Brain (organoid and tissue), 16 donors: ENCODE measurements at places on chromosomes 6 and 20. TPM values are rescaled to one million over a fixed set of nuclear protein-coding genes. Genes with fewer than 3 reads are reported as not detected.

The CD109 gene
- 0.97 TPM for polyA plus RNA-seq

The CPXM1 gene
- polyA plus RNA-seq: 12.3 TPM

The ELOVL2 gene
- 25.3 TPM for polyA plus RNA-seq

The ADGRB3 gene
- polyA plus RNA-seq: 6.2 TPM

The CAGE1 gene
- not detected for polyA plus RNA-seq

The C6orf15 gene
- polyA plus RNA-seq: not detected

The TRIM10 gene
- polyA plus RNA-seq: not detected

The MATN4 gene
- 0.20 TPM for polyA plus RNA-seq

The PLEKHG1 gene
- 3.6 TPM for polyA plus RNA-seq

The BPIFB3 gene
- not detected for polyA plus RNA-seq

DNA sequence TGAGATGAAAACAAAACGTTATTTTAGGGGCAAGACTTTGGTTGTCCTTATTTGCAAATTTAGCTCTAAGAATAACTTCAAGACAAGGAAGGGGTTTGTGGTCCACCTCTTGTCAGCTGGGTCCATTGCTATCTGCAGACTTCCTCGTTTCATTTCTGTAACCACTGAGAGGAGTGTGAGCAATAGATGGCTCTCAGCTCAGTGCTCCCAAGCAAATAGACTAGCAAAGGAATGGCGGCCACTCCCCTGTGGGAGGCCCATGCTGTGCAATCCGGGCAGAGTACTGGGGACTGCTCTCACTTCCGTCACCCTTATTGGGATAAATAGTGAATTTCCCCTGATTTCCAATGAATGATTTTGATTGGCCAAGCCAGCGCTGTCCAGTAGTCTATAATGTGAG is 176.6 kb downstream of the ZDHHC14 start:
- DNase-seq: no peak

GRCh38 chr6:53984581-53984980 is 126.7 kb upstream of the MLIP start:
- no peak for DNase-seq

GRCh38 chr6:9984607-9985006 is 430.3 kb downstream of the TFAP2A start:
- DNase-seq: no peak

DNA sequence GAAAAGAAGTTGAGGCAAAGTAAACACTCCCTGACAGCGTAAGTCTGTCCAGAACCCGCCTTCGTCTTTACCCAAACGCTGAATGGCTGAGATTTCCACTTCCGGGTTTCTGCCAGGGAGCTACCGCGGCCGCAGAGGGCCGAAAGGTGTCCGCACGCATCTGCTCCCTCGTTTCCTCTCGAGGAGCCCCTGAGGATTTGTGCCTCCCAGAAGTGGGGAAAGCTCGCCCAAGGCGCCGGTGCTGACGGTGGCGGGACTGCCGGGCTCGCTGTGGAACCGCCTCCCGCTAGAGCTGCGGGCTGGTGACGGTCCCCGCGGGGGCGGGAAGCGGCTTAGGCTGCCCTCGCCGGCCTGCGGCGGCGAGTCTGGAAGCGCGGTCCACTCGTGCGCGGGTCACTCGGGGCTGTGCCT is 1760.2 kb upstream of the DEFB115 start:
- no peak for DNase-seq

GRCh38 chr6:111192911-111193555 is 105.7 kb downstream of the SLC16A10 start:
- DNase-seq: no peak

DNA sequence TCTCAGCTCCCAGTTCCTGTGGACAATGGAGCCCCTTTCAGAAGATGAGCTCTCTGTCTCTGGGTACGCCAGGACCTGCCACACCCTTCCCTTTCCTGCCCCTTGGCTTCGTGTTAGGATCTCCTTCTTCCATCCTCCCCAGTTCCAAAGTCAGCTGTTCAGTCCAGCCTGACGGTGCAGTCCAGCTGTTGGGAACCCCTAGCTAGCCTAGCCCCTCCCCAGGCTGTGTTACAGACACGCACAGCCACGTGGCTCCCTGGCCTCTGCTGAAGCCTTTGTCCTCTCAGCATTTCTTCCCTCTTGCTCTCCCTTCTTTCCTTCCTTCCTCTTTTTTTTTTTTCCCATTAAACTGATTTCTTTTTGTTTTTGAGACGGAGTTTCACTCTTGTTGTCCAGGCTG is 12.4 kb upstream of the TFAP2C start:
- no peak for DNase-seq

- DNase-seq: no peak
Observed at GRCh38 chr6:97411610-97412009, 128.6 kb upstream of the MMS22L start.

- DNase-seq: no peak
Observed at GRCh38 chr6:89758830-89759229, 60.8 kb downstream of the MDN1 start.

DNA sequence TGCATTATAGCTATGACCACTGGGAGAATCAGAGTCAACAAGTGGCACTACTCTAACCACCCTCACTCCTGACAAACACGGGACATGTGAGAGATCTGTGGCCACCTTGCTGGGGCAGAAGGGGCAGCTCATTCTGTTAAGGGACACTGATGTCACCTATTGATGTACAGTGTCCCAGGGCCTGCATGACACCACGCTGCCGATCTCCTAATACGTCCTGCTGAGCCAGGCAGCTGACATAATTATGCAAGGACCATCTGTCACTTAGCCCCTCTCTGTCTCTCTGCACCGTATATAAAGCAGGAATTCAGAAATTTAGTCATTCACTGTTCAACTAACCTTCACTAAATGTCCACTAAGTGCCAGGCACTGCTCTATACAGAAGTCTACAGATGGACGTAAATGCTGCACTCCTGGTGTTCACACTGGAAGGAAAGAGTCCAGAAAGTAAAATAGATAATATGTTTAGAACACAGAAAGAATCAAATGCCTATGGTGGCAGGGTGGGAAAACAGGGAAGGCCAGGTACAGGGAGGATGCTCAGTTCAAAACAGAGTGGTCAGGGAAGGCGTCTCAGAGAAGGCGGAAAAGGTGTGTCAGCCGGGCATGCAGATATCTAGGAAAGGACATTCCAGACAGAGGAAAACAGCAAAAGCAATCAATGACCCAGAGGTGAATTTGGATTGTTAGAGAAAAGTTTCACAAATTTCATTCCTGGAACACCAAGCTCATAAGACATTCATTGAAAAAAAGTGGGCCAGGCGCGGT is 173.8 kb downstream of the ZNF217 start:
- DNase-seq: no peak

GRCh38 chr20:62197801-62198200 is 15.0 kb downstream of the MTG2 start:
- DNase-seq: no peak

DNA sequence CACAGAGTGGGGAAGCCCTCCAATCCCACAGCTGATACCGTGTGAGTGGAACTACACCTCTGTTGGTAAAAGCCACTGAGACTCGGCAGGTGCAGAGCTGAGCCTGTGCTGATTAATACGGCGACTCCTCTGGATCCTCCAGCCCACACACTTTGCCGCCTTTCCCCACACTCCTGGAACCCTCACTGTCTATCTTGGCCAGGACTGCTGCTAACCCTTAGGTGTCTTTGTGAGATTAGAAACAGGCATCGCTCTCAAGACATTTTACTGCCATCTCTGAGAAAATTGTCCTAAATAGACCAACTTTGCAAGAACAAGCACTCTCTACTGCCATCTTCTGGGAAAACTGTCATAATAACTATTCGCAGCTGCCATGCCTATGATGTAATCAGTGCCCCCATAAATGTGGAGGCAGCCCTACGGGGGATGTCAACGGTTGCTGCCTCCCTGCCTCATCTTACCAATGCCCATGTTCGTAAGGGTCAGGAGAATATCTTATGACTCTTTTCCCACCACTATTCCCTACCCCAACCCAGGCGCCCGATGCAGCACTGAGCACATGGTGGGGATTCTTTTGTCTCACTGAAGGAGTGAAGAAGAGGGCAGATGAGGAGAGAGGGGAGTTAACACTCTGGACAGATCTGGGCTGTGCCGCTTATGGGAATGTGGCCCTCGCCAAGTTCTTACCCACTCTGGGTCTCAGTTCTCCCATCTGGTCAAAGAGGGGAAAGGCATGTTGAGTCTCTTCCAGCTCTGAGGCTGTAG is 26.1 kb upstream of the KCNB1 start:
- DNase-seq: peak; percentile 91

DNA sequence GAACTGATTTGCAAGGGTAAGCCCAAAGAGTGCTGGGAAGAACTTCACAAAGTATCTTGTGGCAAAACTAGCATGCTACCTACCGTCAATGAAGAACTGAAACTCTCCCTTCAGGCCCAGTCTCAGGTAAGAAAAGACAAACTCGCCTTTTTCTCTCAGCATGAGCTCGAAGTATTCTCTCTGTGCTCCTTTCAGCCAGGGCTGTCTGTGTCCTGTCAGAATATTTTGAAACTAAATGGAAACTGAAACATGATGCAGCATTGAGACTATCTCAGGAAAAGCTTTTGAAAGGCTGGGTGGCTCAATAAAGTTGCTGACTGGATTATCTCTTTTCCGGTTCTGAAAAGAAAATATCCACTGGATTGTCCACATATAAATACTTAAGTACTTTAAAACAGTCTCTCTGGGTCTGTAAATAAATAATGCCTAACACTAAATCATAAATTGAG is 696 bp downstream of the CALHM5 start:
- DNase-seq: no peak

DNA sequence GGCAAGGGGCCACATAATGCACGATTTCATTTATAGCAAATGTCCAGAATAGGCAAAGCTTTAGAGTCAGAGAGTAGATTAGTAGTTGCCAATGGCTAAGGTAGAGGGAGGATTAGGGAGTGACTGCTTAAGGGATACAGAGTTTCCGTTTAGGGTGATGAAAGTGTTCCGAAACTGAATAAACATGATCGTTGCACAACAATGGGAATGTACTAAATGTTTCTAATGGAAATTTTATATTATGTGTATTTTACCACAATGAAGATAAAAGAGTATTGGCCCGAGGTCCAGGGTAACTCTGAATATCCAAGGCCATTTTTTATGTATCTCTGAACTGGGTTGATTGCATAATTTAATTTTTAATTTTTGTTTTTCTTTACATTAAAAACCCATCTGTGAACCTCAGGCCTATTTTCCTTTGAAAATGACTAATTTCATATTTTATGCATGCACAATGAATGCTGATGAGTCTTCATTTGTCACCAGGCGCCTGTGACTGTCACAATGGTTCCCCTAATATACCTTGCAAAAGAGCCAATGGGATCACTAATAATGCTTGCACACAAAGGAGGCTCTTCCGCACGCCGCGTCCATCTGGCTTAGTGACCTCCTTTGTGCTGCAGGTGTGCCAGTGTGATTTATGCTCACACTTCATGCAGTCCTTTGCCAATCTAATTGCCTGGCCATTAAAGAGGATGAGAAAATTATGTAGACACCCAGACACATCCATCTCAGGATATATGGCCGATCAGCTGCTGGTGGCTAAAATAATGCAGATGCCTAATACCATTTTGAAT is 612.5 kb downstream of the CDH26 start:
- DNase-seq: peak; percentile 69

GRCh38 chr20:34538671-34539123 is 19.8 kb upstream of the MAP1LC3A start:
- no peak for DNase-seq

GRCh38 chr6:123640567-123641187 is 3.9 kb upstream of the TRDN start:
- DNase-seq: no peak

DNA sequence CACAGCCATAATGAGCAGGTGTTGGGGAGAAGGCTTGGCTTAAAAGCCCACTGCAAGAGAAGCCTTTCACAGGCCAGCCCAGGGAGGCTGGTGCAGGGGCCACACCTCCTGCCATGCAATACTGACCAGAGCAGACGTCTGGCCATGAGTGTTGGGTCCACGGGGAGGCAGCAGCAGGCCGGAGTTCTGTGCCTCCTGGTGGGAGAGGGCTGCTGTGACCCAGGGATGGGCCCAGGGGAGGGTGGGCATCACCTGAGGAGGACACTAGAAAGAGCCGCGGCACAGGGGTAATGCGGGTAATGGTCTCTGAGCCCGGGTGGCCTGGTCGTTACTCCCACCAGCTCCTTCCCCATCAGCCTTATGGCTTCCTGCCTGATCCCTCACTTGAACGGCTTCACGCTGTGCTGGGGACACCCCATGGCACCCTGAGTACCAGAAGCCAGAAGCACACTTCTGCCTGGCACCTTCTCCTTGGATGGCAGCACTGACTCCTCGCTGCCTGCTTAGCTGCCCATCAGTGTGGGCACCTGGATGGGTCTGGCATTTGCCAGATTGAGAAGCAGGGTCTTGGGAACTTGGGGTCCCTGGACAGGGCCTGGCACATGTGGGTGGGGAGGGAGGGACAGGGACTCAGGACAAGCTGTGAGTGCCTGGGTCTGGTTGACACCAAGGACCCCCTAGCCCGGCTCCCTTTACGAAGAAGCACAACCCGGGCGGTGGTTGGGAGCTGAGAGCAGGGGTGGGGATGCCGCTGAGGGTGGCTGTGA is 108.8 kb downstream of the ASXL1 start:
- DNase-seq: no peak

GRCh38 chr20:23251779-23252178 is 98.8 kb upstream of the NXT1 start:
- no peak for DNase-seq

DNA sequence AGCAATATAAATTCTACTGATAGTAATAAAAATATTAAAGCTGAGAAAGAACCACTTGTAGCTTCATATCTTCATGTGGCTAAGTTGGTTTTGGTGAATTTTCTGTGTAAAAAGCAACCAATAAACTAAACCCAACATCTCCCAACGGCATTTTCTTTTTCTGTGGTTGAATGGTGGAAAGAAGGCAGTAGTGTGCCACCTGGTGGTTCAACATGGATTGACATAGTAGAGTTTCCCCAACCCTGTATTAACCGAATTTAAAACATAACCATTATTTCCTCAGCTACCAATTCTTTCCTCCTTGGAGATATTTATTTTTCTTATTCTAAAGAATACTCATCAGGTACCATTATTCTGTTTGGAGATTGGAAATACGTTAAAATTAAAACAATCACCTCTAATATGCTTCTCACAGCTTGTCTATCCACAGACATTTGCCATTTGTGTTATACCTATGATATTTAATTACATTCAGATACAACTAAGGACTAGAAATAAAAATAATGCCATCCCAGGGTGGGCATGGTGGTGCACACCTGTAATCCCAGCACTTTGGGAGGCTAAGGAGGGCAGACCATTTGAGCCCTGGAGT is 117.1 kb upstream of the EEF1E1 start:
- peak; percentile 53 for DNase-seq

DNA sequence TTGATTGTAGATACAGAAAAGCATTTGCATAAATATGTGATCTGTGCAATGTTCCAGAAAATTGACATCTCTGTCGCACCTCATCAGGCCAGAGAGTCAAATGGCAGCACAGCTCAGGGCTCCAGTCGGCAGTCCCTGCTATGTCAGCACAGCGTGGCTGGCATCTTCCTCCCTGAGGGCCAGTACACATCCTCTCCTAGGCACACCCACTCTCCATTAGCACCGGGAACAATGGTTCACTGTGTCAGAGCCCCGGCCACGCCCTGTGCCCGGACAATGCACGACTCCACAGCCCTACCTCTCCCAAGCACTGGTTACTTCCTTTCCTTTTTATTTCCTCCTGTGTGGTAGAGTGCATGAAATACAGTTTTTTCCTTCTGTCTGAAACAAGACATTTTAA is 114.9 kb downstream of the FOXC1 start:
- DNase-seq: no peak

GRCh38 chr20:12383821-12384220 is 466.1 kb downstream of the BTBD3 start:
- no peak for DNase-seq

GRCh38 chr20:12409501-12409900 is 491.8 kb downstream of the BTBD3 start:
- no peak for DNase-seq

- DNase-seq: no peak
Observed at GRCh38 chr20:49210101-49210756, 9.0 kb upstream of the DDX27 start.
